ENCODE measurements at places on chromosomes 1 and 21.
A peak's percentile ranks its signal among the peaks of the same experiment; 100 is the strongest.

- no peak for DNase-seq
Observed at GRCh38 chr1:58469476-58469875, 77.0 kb downstream of the OMA1 start.

DNA sequence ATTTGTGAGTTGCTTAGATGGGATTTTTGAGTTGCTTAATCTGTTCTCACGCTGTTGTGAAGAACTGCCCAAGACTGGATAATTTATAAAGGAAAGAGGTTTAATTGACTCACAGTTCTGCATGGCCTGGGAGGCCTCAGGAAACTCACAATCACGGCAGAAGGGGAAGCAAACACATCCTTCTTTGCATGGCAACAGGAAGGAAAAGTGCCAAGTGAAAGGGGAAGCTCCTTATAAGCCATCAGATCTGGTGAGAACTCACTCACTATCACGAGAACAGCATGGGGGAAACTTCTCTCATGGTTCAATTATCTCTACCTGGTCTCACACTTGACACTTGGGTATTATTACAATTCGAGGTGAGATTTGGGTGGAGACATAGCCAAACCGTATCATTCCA lies 10.3 kb downstream of the CLIC6 start:
- no peak for DNase-seq

- DNase-seq, result no peak
Observed at GRCh38 chr1:34320053-34320669, 143.5 kb downstream of the C1orf94 start.

- no peak for DNase-seq
Observed at GRCh38 chr1:178407215-178407614, 89.5 kb downstream of the CLEC20A start.

GRCh38 chr1:224219011-224219611 lies 36.1 kb downstream of the DEGS1 start:
- DNase-seq, result no peak

- DNase-seq, result no peak
Observed at GRCh38 chr1:8332806-8333205, 14.9 kb downstream of the SLC45A1 start.

DNA sequence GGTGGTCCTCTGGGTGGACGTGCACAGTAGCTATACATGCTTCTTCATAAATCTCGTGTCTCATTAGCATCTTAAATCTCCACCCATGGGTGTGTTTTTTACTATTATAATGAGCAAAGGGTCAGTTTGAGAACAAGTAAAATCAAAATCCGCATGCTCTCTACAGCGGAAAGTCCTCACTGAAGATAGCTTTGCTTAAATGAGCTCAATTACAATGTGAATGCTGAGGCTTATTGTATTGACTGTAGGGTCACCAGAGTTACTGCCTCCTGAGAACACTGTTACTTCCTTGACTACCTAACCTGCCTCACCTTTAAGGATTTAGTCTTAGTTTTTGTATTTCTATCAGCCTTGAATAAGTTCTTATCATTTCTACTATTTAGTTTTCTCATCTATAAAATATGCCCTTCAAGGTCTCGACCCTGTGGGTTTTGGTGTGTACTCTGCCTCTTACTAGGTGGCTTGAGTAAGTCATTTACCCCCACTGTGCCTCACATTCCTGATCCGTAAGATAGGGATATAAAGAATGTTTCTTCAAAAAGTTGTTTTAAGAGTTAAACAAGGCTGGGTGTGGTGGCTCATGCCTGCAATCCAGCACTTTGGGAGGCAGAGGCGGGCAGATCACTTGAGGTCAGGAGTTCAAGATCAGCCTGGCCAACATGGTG lies 7.9 kb downstream of the SLAMF7 start:
- DNase-seq, result no peak

GRCh38 chr1:159009704-159010361 lies at the start of gene IFI16:
TSS of gene IFI16 (plus strand) at chr1:159009907. CDS start at chr1:159014681, 4,774 bp downstream.
- peak; percentile 67 for DNase-seq

GRCh38 chr1:215728169-215728568 lies 161.1 kb downstream of the KCTD3 start:
- DNase-seq, result no peak

DNA sequence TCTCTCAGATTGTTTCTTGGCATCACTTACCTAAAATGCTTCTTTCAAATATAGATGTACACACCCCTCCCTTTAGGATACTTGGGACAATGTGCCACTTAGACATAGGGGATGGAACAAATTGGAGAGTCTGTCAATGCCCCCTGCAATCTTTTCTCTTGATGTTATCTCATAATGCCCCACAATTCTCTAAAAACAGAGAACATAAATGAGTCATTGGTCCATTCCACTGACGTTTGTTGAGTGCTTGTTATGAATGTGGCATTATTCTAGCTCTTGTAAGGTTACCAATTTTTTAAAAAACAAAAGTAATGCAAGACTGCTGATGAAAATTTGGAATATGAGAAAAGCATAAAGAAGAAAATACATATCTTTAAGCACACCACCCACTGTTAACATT lies 5.6 kb upstream of the SMIM11 start:
- DNase-seq, result no peak

- DNase-seq, result no peak
Observed at GRCh38 chr1:41467673-41468072, 16.8 kb downstream of the EDN2 start.

- no peak for DNase-seq
Observed at GRCh38 chr1:214143006-214143992, 137.7 kb upstream of the SMYD2 start.

GRCh38 chr1:161216945-161217712 lies 2.0 kb downstream of the FCER1G start:
- DNase-seq, result no peak

GRCh38 chr1:44988531-44989156 lies 2.2 kb upstream of the EIF2B3 start:
- DNase-seq, result no peak

DNA sequence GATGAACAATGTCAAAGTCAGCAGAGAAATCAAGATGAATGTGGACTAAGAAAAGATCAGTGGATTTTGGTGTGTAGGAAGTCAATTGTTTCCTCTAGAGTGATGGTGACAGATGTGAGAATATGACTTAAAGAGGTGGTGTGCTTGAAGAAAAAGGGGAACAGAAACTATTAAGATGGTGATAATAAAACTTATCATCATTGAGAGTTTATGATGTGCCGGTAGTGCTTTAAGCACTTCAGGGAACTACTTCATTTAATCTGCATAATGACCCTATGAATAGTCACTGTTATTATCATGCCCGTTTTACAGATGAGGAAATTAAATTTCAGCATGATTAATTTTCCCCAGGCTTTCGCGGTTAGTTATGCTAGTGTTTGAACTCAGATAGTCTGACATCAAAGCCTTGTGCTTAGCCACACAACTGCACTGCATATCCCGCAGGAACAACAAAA lies 246.9 kb upstream of the LRRC7 start:
- DNase-seq, result no peak

DNA sequence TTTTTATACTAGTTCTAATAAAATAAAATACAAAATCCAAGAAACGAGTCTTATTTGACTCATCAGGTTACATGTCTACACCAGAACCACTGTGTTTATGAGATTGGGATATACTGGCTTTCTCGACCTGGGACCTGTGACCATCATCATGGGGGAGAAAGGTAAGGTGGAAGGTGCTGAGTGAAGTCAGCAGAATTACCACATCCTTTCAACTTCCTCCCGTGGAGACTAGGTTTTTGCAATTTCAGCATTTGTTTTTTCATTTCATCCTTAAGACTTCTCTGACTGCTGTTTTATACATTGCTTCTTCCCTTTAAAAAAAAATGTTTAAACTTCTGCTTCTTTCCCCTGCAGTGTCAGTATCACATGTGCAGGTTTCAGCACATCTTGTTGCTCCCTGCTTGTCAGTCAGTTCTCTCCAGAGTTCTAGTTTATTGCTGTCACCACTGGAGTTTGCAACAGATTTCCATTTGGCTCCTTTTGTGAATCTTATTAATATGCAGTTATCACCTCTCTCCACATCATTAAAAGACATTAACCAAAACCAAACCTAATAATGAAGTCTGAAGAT lies 60.4 kb upstream of the HAO2 start:
- DNase-seq, result no peak

- no peak for DNase-seq
Observed at GRCh38 chr1:30750731-30751291, 6.8 kb downstream of the LAPTM5 start.

- DNase-seq, result no peak
Observed at GRCh38 chr1:48903291-48903690, 126.6 kb upstream of the BEND5 start.

GRCh38 chr1:30822006-30822405 lies 64.4 kb upstream of the LAPTM5 start:
- DNase-seq, result no peak

DNA sequence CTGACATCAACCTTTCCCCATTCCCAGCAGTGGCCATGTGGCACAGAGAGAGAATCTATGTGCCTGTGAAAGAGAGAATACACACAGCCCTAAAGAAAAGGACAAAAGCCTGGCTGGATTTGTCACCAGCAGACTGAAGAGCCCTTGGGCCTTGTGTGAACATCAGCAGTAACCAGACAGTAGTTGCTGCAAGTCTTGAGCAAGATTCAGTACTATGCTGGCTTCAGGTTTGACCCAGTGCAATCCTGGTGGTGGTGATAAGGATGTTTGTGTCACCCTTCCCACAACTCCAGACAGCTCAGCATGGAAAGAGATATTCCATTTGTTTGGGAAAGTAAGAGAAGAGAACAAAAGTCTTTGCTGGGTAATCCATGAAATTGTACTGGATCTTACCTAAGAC lies 28.4 kb upstream of the GBP6 start:
- DNase-seq, result no peak

- no peak for DNase-seq
Observed at GRCh38 chr1:53616927-53617326, 122.0 kb downstream of the GLIS1 start.

GRCh38 chr21:45209046-45209445 lies 78.6 kb downstream of the POFUT2 start:
- no peak for DNase-seq

- no peak for DNase-seq
Observed at GRCh38 chr1:227621211-227621610, 57.9 kb downstream of the ZNF678 start.

GRCh38 chr1:183090391-183091006 lies 67.3 kb downstream of the LAMC1 start:
- no peak for DNase-seq

DNA sequence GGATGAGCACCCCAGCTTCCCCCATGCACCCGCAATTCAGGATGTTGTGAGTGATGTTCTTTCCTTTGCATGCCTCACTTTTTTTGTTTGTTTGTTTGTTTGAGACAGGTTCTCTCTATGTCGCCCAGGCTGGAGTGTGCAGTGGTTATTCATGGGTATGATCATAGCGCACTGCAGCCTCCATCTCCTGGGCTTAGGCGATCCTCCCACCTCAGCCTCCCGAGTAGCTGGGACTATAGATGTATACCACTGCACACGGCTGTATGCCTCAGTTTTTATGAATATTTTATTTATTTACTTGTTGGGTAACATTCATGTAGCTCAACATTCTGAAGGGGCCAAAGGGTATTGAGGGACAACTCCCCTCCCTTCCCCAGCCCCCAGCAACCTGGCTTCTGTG lies 54.8 kb downstream of the H3-3A start:
- no peak for DNase-seq

DNA sequence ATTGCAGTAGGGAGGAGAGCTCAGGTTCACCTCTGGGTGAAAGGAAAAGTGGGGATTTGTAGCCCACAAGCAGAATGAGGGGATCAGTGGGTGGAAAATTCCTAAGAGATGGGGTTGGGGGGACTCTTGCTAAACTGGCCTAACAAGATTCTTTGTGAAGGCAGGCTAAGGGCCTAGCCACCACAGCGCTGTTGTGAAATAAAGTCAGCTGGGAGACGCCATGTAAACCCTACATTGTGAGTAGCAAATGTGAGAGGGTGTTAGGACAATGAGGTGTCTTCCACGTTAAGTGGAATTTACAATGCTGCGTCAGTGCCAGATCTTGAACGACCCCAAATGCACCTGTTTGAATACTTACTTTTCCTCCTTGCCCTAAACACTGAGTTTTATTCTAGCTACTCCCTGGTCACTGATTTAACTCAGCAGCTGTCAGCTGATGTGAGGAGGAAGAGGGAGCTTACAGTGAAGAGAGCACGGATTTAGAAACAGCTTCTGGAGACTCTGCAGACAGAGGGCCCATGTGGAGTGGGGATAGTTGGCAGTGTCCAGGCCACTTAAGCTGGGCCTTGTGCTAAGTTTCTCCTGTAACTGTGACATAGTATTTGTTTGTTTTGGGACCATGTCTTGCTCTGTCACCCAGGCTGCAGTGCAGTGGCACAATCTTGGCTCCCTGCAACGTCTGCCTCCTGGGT lies 17.3 kb downstream of the PDPN start:
- DNase-seq, result no peak

DNA sequence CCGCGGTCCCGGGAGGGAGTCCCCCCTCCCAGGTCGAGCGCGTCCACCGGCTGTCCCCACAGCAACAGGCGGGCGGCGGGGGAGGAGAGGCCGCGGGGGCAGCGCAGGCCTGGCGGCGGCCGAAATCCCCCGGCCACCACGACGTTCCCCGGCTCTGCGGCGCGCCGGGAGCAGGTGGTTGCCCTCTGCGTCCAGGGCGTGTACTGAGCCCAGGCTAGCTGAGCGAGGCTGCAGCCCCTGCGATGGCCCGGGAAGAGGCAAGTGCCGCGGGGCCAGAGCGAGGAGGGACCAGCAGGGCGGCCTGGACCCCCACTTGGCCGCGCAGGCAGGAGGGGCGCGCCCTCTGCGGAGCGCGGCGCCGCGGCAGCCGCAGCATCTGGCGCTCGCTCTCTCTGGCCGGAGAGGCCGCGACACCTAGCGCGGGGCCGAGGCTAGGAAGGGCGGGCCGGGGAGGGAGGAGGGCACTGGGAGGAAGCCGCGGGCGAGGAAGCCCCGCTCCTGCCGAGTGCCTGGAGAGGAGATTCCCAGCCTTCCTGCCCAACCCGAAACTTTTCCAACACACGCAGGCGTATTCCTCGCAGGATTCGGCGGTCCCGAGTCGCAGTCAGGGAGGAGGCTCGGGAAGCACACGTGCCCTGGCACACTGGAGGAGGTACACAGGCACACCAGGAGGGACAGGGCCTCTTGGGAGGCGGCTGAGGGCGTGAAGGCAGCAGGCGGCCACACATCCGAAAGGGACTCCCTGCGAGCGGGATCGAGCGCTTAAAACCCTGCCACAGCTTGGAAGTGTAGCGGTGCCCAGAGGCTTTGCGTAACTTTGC lies 4.9 kb upstream of the PROX1 start:
- no peak for DNase-seq
